ENCODE measurements at places on chromosomes 11 and 22.

DNA sequence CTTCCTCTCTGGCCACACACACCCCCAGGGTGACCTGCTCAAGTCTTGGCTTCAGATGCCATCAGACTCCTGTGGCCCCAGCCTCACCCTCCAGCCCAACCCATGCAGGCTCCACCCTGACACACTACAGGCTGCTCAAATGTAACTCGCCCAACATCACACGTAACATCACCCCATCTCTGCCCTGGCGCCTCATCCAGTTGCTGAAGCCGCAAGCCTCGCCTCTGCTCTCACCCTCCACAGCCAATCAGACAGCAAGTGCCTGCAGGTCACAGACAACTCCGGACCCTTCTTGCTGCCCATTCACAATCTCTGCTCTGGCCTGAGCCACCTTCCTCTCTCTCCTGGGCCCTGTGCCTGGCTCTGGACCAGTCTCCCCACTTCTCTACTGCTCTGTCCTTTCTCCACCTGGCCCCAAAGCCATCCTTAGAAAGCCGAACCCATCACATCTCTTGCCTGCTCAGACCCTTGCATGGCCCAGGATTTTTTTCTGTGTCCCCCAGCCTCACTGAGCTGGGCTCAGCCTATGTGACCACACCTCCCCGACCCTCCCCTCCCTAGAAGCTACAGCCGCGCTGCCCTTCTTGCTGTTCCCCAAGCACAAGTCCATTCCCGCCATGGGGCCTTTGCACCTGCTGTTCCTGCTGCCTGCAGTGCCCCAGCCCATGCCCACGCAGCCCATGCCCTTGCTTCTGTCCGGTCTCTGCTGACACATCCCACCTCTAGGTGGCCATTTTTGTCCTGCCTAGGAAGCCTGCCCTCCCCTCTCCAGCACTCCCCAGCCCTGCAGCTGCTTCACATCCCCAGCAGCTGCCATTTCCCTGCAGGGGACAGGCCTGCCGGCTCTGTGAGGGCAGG, 333.9 kb downstream of the CTTN start:
- no peak overlapping the region for H3K4me3 ChIP-seq
- H3K4me1 ChIP-seq = peaks cover 5% of the 10 kb centered on the region
- no peak for DNase-seq
- H3K27ac ChIP-seq = no peak overlapping the region
- H3K27me3 ChIP-seq = no peaks in the 10 kb centered on the region

DNA sequence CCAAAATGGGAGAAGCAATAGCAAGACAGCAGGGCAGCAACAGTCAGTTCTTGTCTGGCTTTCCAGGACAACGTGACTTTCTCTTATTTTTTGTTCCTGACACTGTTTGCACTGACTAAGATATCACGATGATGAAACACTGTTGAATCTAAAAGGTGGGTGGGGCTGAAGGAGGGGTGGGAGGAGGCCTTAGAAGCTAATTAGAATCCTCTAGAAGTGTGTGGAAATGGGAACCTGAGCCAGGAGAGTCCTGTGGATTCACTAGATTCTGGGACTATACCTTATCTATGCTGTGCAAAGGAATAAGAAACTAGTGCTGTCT, 300.3 kb downstream of the ST3GAL4 start:
- DNase-seq = no peak
- H3K36me3 ChIP-seq = no peaks in the 10 kb centered on the region
- no peaks in the 10 kb centered on the region for H3K27me3 ChIP-seq
- H3K4me3 ChIP-seq = no peak overlapping the region
- no peaks in the 10 kb centered on the region for H3K4me1 ChIP-seq
- H3K27ac ChIP-seq = no peak overlapping the region

DNA sequence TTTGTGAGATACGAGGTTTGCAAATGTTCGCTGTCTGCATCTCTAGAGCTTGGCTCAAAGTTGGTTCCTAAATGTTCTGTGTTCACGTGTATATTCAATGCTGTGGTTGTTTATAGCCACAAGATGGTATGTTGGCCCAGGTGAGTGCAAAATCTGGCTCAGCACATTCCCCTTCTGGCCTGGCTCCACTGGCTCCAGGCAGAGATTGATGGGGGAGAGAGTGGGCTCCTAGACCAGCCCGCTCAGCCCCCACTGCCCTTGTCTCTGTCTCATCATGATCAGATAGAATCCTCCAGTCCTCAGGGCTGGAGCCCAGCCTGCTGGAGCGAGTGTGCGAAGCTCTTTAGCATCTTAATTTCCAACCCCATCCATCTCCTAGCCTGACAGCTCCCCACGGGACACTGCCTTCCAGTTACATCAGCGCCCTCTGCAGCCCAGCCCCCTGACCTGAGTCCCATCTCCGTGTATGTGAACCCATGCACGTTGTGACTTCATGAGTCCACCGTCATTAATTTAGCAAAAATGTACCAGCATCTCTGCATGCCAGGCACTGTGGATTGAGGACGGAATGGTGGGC, 2.0 kb downstream of the P2RX3 start:
- H3K36me3 ChIP-seq = no peaks in the 10 kb centered on the region
- H3K4me1 ChIP-seq = peaks cover 11% of the 10 kb centered on the region
- peak; percentile 26 for DNase-seq
- no peak overlapping the region for H3K27ac ChIP-seq
- H3K27me3 ChIP-seq = no peaks in the 10 kb centered on the region

DNA sequence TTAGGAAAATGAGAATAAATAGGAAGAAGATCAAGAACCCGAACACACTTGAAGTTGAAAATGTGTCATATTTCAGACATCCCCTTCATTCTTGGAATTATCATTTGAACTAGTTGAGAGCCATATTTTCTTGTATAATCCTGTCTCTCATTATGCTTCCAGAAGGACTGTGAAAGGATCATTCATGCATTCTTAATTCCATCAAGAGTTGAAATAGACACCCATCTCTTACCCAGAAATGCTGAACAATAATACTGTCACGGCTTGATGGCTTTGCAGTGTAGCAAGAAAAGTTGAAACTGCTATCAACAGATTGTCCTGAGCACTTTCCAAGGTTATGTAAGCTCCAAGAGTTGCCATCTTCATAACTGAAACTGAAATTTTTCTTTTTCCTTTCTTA, 79.7 kb downstream of the ARHGAP42 start:
- no peak for DNase-seq
- no peak overlapping the region for H3K27ac ChIP-seq
- H3K4me3 ChIP-seq = no peak overlapping the region
- H3K36me3 ChIP-seq = no peaks in the 10 kb centered on the region
- H3K4me1 ChIP-seq = no peaks in the 10 kb centered on the region
- no peaks in the 10 kb centered on the region for H3K27me3 ChIP-seq

DNA sequence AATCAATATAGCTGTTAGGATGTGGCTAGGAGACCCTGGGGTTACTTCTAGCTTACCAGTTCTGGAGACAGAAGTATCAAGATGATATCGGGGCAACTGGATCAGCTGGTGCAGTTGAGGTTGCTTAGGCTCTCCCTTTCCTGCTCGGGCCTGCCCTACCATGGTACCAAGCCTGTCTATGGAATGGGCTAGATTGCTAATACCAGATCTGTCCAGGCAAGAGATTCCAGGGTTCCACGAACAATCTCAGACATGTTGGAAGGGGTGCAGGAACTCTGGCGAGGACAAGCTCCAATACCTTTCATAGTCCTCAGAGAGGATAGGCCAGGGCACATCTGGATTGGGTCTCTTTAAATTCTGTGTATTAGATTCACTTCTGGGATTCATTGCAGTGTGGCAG, 53.8 kb downstream of the ADM start:
- H3K4me3 ChIP-seq = no peak overlapping the region
- DNase-seq = no peak
- no peaks in the 10 kb centered on the region for H3K36me3 ChIP-seq
- no peaks in the 10 kb centered on the region for H3K4me1 ChIP-seq

DNA sequence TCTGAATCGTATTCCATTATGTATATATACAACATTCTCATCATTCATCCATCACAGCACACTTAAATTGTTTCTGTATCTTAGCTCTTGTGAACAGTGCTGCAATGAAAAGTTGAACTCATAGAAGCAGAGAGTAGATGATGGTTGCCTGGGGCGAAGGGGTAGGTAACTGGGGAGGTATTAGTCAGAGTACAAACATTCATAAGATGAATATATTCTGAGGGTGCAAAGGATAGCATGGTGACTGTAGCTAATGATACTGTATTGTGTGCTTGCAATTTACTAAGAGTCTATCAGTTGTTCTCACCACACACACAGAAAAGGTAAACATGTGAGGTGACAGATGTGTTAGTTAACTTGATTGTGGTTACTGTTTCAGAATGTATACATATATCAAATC, 12.6 kb upstream of the RFPL2 start:
- no peaks in the 10 kb centered on the region for H3K36me3 ChIP-seq
- H3K27me3 ChIP-seq = no peaks in the 10 kb centered on the region
- H3K27ac ChIP-seq = no peak overlapping the region

DNA sequence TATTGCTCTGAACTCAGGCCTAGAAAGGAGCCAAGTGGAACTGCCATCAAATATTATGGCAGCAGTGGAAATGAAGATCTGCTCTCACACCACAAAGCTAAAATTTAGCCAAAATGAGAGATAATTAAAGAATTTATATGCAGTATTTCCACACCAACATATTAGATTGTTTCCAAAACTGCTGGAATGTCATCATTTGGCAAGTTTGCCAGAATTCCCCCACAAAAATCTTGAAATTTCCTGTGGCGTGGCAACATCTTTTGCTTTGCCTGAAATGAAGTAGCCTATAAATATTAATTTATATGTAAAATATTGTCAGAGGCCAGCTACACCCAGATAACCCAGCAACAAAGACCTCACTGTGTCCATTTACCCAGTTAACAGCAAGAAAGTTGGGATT, 13.8 kb downstream of the C11orf71 start:
- no peak overlapping the region for H3K27ac ChIP-seq
- no peak overlapping the region for H3K4me3 ChIP-seq
- H3K4me1 ChIP-seq = no peaks in the 10 kb centered on the region
- H3K36me3 ChIP-seq = no peaks in the 10 kb centered on the region
- DNase-seq = no peak

DNA sequence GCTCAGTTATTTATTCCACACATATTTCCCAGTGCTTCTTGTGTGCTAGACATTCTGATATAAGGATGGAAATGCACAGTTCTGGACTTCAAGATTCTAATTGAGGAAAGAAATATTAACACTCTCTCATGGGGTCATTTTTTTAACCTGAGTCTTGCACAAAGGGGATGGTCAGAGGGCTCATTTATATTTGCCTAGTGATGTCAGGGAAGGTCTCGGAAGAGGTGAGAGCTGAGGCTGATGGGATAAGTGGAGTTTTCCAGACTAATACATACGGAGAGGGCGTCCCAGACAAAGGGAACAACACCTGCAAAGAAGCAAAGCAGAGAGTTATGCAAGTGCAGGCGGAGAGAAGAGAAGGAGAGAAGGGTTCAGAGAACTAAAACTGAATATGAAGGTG, 1304.6 kb upstream of the TENM4 start:
- H3K27ac ChIP-seq = no peak overlapping the region
- no peak overlapping the region for H3K4me3 ChIP-seq

GRCh38 chr11:20658135-20658534, 11.3 kb upstream of the NELL1 start:
- no peaks in the 10 kb centered on the region for H3K36me3 ChIP-seq
- peak; percentile 9 for DNase-seq
- no peak overlapping the region for H3K4me3 ChIP-seq

GRCh38 chr22:44730490-44731356, 21.7 kb upstream of the ARHGAP8 start:
- H3K4me1 ChIP-seq = no peaks in the 10 kb centered on the region
- H3K27me3 ChIP-seq = no peaks in the 10 kb centered on the region
- no peak for DNase-seq
- H3K27ac ChIP-seq = no peak overlapping the region

GRCh38 chr22:48899523-48900326, 927.9 kb downstream of the BRD1 start:
- no peak overlapping the region for H3K27ac ChIP-seq
- H3K4me1 ChIP-seq = no peaks in the 10 kb centered on the region

All from trophoblast cell (in vitro differentiated cells and primary cell).